ENCODE measurements at places on chromosomes 4 and X.
A peak's percentile ranks its signal among the peaks of the same experiment; 100 is the strongest.

DNA sequence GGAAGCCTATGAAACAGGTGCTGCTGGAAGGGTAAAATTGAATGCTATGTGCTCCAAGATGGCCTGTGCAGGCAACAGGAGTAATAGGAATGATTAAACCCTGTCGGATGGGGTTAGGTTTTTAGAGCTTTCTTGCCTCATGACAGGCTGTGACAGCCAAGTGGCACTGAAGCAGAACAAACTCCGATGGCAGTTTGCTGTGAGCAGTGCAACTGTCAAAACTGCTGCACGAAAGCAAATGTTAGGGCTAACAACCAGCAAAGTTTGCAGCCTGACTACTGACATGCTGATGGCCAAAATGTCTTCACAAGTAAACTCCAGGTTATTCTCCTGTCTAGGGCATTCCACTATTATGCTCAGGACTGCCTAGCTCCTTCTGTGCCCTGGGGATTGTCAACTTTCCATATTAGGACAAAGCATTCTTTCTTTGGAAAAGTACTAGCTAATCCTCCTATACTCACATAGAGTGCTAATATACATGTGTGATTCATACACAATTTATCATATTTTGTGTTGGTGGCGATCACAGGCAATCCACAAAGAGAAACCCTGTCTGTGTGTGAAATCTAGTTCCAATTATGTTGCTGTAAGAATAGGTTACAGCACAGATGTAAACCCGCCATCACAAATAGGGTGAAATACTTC, 486.6 kb upstream of the TENM3 start:
- DNase-seq: no peak

- DNase-seq: no peak
These were observed 25.3 kb upstream of the ZMAT1 start for GRCh38 chrX:101957174-101957573.

DNA sequence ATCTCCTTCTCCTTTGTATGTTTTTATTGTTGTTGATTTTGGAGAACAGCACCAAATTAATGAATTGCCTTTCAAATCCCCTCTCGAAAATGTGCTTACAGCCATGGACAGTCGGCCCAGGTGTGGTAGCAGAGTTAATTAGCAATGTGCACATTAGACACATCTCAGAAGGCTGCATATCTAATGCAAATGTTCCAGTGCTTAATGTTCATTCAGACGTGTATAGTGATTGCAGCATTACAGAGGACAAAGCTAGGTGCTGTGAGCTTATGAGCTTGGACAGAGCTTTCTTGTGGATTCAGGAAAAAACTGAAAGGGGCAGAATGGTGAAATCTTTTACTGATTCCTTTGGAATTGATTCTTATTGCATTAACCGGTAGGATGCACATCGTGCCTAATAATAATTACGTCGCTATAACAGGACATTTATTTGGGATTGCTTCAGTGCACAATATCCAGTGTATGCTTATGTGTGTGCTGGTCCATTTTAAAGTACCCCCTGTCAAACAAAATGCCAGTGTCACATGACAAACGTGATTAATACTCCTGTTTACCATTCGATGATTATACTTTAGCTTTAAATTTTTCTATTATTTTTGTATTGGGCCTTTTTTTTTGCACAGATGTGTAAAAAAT, 552.9 kb upstream of the EPHA5 start:
- DNase-seq: no peak

DNA sequence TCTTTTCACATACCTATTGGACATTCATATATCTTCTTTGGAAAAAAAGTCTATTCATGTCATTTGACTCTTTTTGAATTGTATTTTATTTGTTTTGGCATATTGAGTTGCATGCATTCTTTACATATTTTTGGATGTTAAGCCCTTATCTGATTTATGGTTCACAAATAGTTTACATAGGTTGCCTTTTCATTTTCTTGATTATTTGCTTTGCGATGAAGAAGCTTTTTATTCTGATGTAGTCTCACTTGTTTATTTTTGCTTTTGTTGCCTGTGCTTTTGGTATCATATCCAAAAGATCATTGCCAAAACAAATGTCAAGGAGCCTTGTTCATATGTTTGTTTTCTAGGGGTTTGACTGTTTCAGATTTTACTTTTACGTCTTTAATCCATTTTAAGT, 43.9 kb downstream of the SPOCK3 start:
- no peak for DNase-seq

- DNase-seq: no peak
These were observed 819.6 kb upstream of the EPHA5 start for GRCh38 chr4:66489783-66490452.

GRCh38 chr4:7429069-7429416, 5.7 kb downstream of the PSAPL1 start:
- DNase-seq: no peak

DNA sequence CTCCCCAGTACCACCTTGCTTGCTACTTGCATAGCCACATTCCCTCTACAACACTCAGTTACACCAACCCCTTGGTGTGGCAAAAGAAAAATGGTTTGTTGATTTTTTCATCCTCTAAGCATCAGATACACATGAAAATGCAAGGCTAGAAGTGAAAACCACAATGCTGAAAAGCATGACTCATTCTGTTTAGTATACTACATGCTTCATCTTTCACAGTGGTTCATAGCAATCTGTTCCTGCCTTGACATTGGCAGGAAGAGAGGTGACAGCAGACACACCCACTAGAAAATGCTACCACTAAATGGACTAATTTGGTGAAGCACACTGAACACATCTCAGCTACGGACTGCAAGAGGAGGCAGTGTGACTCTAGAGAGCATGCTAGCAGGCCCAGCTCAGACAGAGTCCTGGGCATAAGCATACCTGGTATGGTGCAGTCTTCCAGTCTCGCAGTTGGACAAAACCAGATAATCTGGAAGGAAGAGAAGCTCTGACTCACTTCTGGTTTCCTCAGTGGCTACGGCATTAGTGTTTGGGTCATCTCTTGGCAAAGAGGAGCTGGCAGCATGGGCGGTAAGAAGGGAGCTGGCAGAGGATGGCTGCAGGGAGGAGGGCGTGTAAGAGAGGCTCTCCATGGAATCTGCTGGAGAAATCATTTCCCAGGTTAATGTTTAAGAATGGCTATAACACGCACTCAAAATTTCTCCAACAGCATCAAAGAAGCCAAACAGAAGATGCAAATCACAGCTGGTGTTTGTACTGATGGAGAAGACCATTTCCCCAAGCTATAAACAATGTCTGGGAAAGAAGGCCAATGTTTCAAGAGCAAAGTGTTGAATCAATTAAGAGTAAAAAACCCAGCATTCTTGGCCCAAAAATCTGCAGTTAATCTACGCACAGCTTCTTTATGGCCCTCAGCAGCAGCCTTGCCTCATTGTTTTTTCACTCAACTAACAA, 37.8 kb downstream of the GAB3 start:
- no peak for DNase-seq

DNA sequence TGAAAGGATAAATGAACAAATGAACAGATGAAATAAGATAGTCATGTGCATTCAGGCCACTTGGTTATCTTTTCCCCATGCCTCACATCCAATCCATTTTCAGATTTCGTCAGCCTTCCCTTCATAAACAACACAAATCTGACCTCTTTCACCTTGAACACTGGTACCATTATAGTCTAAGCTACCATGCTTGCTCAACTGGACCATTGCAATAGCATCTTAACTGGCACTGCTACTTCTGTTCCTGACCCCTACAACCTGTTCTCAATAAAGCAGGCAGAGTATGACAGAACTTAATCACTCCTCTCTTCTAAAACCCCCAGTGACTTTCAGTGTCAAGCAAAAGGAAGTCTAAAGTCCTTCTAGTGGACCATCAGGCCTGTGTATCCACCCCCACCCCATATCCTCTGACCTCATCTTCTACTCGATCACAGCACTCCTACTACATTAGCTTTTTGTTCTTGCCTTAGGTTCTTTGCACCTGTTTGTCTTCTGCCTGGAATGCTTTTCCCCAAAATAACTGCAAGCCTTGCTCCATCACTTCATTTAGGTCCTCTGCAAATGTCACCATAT, 40.7 kb downstream of the LARP7 start:
- DNase-seq: no peak

DNA sequence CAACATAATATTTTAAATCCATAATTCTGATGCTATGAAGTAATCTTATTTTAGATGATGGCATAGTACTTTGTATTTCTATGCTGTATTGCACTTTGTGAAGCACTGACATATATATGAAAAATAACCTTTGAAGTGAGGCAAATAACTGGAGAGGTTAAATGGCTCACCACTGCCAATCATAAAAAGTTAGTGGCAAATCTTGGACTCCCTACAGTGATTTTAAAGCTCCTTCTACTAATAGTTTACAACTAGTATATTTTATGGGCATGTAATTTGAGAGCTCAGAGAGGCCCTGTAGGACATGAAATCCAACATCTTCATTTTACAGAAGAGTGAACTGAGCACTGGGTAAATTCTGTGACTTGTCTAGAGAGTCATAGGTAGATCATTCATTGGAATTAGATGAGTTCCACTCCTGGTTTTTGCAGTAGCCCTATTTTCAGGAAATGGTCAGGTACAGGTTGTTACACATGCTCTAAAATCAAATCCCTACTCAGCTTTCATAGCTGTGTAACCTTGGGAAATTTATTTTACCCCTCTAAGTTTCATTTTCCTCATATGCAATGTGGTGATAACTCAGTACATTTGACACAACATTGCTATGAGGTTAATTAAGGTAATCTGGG, 804 bp upstream of the GC start:
- DNase-seq: no peak

DNA sequence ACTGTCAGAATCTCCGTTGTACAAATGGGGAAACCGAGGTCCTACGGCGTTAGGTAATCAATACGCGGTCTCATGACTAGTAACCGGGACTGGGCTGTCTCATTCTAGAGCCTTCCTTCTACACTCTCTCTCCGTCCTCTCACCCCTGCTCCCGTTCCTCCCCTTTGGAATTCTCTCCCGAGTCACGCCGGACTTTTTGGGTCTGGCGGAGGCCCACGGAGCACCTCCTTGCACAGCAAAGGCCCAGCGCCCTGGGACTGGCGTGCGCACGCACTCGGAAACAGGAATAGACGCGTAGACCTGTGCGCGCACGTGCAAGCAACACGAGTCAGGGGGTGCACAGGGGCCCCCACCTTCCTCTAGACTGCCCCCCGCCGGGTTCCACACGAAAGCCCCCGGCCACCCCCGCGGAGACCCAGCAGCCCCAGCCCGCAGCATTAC, 361 bp downstream of the QDPR start:
- DNase-seq: peak; percentile 50

- DNase-seq: no peak
These were observed 43.6 kb upstream of the IL1RAPL2 start for GRCh38 chrX:104522386-104522785.

DNA sequence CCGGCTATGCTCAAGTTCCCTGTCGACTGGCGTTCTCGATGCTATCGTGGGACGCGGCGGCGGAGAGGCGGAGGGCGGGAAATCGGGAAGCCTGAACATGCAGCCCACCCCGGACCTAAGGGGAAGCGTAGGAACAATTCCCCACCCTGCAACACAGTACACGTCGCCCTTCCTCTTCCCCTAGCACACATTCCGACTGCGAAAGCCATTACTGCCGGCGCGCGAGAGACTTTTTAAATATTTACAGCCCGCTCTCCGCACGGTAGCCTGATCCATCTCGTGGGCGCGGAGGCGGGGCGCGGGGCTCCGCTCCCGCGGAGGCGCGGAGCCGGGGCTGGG, 48.1 kb upstream of the BCOR start:
- DNase-seq: no peak

DNA sequence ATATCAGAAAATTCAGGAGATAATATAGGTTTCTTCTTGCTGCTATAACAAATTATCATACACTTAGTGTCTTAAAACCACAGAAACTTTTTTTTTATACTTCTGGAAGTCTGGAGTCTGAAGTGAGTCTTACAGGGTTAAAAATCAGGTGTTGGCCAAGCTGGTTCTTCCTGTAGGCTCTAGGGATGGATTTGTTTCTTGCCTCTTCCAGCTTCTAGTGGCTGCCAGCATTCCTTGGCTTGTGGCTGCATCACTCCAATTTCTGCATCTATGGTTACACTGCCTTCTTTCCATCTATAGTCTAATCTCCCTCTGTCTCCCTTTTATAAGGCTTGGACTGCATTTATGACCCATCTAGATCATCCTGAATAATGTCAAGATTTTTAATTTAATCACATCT, 68.7 kb downstream of the ANTXR2 start:
- no peak for DNase-seq

DNA sequence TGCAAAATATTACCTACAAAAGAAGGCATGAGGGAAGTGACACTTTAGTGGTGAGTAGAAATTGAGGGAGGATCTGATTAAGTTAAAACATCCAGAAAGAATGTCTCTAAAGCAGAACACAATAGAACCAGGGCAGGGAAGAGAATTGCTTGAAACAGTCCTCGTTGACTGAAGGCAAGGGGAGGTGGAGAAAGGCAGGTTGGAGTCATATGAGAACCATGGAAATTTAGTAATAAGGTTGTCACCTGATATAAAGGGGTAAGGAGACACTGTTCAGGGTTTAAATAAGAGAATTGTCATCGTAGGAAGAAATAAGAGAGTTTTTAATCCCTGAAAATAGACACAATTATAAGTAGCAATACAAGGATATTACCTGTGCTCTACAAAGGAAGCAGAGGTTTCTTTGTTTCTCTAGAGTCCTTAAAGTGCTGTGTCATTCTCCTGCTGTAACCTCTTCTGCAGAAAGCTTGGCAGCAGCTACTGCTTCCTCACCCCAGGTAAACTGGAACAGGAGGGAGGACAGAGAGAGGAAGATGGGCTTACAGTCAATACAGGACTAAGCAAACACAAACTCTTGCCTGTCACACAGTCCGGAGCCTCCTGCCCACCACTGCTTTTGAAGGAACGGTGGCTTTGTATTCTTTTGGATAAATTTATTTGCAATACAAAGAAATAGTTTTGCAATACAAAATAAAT, 258.4 kb downstream of the PPARGC1A start:
- DNase-seq: no peak

DNA sequence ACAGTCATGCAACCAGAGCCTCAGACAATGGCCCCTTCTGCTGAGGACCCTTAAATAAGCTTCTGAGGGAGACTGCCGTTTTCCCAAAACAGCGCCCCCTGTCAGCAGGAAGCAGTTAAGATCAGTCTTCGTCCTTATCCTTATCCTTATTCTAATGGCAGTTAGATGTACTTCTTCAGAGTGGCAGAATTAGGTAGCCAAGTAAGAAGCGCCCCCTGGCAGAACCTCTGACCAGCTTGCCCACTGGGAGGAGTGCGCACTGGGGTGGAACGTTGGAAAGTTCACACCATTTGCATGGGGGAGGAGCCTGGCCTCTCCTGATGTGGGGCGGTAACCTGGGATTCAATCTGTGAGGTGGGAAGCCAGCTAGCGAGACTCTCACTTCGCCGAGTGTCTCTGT, 133.6 kb upstream of the QRFPR start:
- DNase-seq: no peak

DNA sequence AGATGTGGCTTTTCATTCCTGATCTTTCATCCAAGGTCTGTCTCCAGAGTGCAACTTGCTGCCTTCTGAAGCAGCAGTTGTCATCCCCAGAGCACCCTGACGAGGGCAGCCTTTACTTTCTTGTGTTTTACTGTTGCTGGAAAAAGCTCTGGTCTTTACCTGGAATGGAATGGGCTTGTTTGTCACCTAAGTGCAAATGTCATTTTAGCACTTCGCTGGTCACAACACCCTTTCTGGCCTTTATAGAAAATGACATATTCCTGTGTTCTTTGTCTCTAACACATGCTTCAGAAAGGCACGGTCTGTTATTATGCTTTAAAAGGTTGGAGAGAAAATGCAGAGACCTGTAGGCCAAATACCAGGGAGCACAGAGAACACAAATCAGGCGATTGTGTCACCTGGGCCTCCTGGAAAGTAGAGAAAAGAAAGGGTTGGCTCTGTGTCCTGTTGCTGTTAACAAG, 332.7 kb upstream of the IGFBP7 start:
- DNase-seq: no peak

Measured in activated naive CD4-positive, alpha-beta T cell (primary cell).